ENCODE measurements at places on chromosomes 7 and 10.

GRCh38 chr10:108862676-108863350, 1060.5 kb downstream of the XPNPEP1 start:
- no peak for DNase-seq

DNA sequence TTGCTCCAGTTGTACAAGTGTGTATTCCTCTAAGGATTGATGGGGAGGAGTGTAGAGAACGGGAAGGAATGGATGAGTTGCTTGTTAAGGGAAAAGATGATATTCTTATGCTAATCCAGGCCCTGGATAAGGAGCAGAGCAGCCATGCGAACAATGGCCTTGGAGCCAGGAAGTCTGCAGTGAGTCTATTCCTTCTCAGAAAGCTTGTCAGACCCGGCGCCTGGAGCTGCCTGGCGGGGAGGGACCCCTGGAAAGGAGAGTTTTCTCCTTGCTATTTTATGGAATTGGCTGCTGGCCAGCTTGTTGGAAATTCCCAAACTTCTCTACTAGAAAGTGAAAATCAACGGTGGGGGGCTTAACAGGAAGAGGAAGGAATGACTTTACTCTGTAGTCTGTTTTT, 89.1 kb downstream of the MMRN2 start:
- DNase-seq, result no peak

DNA sequence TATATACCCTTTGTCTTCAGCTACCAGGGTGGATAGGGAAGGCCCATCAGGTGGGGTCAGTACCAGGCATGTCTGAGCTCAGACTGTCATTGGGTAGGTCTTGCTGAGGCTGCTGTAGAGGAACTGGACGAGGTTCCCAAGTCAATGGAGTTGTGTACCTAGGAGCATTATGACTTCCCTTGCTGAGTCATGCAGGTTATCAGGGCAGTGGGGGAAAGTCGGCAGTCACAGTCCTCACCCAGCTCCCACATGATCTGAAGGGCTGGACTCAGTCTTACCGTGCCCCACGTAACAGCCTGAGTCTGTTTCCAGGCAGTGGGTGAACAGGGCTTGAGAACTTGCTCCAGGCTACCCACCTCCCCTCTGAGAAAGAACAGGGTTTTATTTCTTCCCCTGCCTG, 260.8 kb upstream of the COBL start:
- DNase-seq, result no peak

- DNase-seq, result no peak
Observed at GRCh38 chr7:11615174-11615573, 216.8 kb downstream of the THSD7A start.

DNA sequence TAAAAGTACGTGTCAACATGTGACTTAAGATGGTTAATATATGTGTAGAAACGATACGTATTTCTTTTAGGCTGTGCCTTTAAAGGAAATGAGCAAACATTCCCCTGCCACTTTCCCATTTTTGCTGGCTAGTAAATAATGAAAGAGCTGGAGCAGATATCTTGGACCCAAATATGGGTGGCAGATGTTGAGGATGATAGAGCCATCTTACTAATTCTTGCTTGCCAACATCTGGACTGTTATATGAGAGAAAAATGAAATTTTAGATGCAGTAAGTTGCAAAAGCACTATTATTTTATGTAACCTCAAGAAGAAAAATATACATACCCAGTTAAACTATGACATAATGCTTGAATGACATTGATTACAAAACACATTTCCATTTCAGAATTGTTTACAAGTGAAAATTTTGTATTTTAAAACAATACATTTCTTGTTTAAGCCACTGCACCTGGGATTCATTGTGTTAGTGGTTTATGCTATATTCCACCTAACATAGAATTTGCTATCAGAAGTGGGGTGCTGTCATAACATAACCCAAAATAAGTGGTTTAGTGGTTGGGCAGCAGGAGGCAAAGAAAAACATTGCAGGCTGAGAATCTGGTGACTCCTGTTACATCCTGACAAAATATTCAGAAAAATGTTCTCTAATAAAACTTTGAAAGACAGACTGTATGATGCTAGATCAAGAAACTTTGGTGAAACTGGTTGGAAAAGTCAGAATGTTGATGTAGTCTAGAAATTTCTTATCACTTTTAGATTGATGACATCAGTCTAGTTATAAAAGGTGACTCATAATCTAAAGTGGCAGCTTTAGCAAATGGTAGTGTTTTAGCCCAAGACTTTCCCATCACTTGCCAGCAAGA, 305.0 kb downstream of the PTEN start:
- DNase-seq, result no peak

GRCh38 chr7:68125168-68125567, 1128.5 kb downstream of the TYW1 start:
- DNase-seq, result no peak

DNA sequence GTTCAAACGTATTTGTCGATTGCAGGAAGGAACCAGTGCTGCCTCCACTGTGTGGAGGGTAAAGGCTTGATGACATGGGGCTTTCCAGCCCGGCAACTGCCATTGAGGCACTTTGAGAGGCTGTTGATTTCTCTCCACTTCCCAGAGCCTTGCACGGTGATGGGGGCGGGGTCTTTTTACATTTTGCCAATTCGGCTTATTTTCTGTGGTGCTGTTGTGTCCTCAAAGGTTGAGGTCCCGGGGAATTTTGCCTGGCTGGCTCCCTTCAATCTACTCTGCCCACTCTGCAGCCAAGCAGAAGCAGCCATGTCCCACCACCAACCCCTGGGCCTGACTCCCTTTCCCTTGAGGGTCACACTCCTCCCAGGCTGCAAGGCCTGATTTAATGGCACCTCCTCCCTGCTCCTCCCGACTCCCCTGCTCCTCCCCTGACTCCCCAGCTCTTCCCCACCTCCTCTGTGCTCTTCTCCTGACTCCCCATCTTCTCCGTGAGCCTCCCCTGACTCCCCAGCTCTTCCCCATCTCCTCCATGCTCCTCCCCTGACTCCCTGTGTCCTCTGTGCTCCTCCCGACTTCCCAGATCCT, 39.0 kb downstream of the OAT start:
- DNase-seq, result no peak

GRCh38 chr7:135493362-135493761, 16.5 kb downstream of the CNOT4 start:
- no peak for DNase-seq

DNA sequence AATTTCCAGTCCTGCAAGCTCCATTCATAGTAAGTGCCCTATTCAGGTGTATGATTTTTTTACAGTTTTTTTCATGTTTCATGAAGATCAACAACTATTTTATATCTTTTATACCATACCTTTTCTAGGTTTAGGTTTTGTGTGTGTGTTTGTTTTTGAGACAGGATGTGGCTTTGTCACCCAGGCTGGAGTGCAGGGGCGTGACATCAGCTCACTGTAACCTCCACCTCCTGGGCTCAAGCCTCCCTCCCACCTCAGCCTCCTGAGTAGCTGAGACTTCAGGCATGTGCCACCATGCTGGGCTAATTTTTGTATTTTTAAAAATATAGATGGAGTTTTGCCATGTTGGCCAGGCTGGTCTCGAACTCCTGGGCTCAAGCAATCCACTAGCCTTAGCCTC, 35.0 kb downstream of the ARMH3 start:
- DNase-seq, result no peak

DNA sequence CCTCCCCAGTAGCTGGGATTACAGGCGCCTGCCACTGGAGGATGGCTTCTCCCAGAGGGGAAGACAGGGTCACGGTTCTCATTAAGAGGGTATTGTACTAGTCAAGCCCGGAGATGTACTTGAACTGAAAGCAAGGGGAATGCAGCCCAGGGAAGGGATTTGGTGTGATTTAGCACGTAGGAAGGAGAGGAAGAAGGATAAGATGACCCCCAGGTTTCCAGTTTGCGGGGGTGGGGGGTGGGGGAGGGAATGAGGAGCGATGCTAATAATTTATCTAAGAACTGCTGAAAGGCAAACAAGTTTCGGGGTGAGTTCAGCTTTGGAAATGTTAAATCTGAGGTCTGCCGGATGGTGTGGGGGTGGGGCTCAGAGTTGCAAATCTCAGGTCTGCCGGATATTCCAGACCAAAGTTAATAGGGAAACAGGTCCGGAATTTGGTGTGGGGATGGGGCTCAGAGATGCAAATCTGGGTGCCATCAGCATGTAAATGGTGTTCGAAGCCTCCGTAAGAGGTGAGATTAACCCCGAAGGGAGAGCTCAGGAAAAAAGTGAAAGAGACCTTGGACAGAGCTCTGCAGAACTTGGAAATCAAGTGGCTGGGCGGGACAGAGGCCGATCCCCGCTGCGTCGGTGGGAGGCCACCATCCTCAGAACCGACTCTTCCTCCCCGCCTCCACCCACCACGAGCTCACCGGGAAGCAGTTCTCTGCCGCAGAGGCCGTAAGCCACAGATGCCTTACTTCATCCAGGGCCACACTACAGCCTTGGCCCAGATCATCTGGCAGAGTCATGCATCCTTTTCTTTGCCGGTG, 1.6 kb upstream of the SEPHS1 start:
- DNase-seq, result no peak

DNA sequence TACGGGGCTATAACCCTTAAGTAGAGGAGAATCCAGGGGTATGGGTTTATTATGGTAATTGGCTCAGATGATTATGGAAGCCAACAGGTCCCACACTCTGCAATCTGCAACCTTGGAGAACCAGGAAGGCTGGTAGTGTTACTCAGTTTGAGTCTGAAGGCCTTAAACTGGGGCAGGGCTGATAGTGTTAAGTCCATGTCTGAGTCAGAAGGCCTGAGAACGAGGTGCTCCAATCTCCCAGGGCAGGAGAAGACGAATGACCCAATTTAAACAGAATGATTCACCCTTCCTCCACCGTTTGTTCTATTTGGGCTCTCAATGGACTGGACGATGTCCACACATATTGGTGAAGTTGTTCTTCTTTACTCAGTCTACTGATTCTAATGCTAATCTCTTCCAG, 244.5 kb upstream of the PTER start:
- no peak for DNase-seq

- no peak for DNase-seq
Observed at GRCh38 chr10:24415455-24416125, 206.7 kb downstream of the KIAA1217 start.

GRCh38 chr7:30304177-30304884, 19.9 kb downstream of the ZNRF2 start:
- no peak for DNase-seq

Measured in cortex of kidney (tissue), 1 donor.